ENCODE measurements at places on chromosomes 1 and 21. TPM values are rescaled to one million over a fixed set of nuclear protein-coding genes. Genes with fewer than 3 reads are reported as not detected.

GRCh38 chr1:15687446-15687845, 3.3 kb downstream of the PLEKHM2 start:
- DNase-seq: no peak

DNA sequence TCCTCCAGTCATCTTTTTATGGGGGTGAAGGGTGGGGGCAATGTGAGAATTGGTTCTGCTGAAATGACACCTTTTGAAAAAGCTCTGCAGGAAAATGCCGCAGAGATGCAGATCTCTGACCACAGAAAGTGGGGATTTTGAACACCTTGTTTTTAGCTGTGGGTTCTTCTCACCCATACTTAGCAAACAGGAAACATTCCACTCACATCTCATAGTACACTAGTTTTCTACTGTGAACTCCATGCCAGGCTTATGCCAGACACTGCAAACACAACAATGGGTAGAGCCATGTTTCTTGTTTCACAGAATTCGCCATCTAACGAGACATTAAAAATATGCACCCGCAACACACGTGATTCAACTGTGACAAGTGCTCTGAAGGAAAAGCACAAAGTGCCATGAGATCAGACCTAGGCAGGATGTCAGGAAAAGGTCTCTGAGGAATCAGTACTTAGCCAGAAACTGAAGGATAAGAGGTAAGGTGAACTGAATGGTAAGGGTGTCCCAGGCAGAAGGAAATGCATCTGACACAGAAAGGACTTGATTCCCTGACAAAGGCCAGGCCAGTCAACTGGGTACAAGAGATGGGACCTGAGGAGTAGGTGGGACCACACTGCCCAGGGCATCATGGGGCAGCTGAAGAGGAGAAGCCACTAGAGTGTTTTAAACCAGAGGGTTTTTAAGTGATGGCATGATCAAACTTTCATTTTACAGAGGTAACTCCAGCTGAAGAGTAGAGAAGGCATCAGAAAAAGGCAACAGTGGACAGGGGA, 83.8 kb upstream of the JAK1 start:
- DNase-seq: no peak

Gene TACSTD2
- 0.33 TPM for total RNA-seq

Gene KCNT2
- 12.3 TPM for total RNA-seq

DNA sequence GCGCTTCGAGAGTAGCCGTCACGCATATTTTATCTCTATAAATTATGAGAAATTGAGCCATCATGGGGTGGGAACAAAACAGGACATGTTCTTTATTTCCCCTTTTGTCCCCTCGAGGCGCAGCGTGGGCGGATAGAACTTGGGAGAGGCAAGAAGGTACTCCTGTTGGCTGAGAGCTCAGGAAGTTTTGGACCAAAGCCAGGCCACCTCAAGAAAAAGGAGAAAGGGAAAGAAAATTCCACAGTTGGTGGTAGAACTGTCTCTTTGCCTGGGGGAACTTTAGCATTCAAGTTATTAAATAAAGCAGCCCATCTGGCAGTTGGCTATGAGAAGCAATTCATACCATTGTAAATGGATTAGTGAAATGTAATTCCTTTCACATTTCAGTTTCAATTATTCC, 76.4 kb upstream of the DSCAM start:
- DNase-seq: no peak

- DNase-seq: no peak
These were observed 36.7 kb downstream of the NPHP4 start for GRCh38 chr1:5955479-5955977.

Gene TRNP1
- total RNA-seq: 30.5 TPM

Gene LEFTY1
- 2,746 TPM for total RNA-seq

DNA sequence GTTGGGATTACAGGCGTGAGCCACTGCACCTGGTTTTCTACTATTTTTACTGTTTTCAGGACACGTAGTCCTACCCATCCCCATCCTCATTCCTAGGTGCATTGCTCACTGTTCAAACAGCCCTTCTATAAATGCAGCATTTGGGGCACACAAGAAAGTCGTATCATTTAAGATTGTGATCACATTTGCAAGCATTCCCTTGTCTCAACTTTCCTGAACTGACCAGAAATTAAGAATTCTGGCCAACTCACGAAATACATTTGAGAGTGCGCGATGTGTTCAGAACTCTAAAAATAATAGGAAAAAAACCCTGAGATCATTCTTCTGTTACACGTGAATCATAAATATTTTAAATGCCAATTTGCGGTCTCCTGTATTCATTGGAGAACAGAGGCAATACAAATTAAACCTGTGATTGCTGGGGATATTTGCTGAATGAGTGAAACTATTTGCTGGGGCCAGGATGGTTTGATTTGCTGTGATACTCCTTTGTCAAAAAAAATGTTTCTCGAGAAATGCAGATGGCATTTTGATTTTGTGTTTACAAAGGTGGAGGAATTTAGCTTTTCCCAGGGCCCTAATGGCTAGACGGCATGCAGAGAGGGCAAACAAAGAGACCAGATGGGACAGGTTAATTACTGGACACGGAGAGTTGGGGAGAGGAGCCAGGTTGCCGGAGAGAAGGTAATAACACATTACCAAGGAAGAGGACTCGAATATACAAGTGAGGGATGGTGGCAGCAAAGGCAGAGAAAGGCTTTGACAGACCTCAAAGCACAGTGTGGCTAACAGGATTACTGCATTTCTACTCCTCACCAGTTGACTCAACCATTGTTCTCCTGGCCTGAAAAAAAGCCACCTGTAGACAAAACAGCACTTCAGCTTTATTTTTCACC, 38.4 kb downstream of the STPG1 start:
- DNase-seq: peak; percentile 63
